Urothelium cell line (cell line): ENCODE measurements at places on chromosomes 5 and 9.
A peak's percentile ranks its signal among the peaks of the same experiment; 100 is the strongest.

DNA sequence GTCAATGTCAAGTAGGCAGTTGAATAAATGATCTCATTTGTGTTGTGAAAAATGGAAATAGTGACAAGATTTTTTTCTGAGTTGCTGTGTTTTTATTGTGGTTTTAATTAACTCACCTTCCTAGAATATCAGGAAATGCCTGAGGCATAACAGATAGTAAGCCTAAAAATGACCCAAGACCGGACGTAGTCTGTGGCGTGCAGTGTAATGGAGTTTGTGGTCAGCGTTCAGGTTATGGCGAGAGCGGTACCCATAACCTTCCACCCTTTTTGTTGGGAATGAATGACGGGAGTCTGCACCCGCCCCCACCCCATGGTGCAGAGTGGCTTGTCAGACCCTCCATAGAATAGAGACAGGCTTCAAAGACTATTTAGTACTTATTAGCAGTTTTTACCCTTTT lies 119.3 kb downstream of the GALNT10 start:
- no peak for DNase-seq

GRCh38 chr5:92504346-92504745 lies 1076.7 kb downstream of the NR2F1-AS1 start:
- DNase-seq, result no peak

DNA sequence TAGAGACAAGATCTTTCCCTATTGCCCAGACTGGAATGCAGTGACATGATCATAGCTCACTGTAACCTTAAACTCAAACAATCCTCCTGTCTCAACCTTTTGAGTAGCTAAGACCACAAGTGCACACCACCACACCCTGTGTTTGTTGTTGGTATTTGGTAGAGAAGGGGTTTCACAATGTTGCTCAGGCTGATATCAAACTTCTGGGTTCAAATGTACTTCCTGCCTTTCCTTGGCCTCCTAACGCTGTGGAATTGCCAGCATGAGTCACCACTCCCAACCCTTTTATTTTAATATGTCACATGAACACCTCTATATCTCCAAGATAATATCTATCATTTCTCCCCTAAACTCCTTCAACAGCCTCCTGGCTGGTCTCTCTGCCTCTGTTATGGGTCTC lies 719.0 kb downstream of the PTPRD start:
- DNase-seq, result no peak

DNA sequence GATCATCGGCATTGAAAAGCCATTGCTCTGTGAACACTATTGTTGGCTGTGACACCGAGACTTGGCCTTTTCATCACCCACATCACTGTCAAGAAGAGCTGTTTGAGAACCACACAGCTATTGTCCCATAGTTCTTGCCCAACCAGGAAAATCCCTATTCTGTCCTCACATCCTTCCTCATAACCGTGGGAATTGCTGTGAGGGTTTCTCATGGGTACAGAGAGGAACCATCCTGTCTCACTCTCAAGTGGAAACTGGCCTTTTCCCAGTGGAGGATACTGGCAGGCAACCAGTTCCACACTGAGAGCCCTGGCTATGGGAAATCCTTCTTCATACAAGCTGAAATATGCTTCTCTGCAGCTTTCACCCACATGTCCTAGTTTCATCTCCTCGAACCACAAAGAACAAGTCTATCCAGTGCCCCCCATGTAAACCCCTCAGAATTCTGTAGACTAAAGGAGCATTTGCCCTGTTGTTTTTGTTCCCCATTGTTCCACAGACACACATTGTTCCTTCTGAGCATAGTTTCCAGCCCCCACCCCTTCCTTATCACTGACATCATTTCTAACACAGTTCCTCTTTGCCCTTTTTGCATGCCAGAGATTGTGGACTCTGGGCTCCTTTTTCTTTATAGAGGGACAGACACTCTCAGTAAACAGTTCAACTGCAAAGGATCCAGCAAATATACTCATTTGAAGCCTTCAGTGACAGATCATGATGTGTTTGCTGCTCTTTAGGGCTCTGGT lies 57.8 kb upstream of the C5orf46 start:
- no peak for DNase-seq

DNA sequence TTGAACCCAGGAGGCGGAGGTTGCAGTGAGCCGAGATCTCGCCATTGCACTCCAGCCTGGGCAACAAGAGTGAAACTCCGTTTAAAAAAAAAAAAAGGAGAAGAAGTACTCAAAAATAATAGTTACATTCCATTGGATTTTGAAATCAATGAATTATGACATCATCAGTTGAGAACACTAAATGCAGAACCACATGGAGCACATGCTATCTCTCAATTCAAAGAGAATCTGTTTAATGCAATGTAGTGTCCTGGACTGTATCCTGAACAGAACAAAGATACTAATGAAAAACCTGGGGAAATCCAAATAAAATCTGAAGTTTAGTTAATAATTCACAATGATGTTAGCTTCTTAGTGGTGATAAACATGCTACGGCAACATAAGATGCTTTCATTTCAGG lies 20.3 kb downstream of the CDC14B start:
- DNase-seq, result no peak

GRCh38 chr5:115379622-115380344 lies 83.3 kb upstream of the CCDC112 start:
- DNase-seq, result peak; percentile 41

- DNase-seq, result no peak
These were observed 27.9 kb upstream of the ANXA2R start for GRCh38 chr5:43068037-43068436.

DNA sequence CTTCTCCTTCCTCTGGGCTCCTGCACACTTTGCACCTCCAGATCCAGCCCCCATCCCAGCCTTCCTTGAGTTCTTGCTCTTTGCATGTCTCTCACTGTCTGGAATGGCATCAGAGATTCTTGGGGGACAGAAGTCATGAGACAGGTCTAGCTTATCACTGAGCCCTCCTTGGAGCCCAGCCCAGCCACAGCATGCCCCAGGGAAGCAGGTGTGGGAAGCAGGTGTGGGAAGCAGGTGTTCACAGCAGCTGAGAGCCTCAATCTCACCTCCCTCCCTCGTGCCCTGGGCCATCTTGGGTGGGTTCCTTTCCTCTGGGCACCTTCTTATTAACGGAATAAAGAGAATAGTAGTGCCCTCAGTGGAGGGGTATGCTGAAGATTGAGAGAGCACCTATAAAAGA lies 27.2 kb downstream of the SLC6A7 start:
- DNase-seq, result no peak

- no peak for DNase-seq
These were observed 1.7 kb downstream of the UBE2D2 start for GRCh38 chr5:139562847-139563246.

- DNase-seq, result no peak
These were observed 35.2 kb downstream of the SARDH start for GRCh38 chr9:133702798-133703590.

DNA sequence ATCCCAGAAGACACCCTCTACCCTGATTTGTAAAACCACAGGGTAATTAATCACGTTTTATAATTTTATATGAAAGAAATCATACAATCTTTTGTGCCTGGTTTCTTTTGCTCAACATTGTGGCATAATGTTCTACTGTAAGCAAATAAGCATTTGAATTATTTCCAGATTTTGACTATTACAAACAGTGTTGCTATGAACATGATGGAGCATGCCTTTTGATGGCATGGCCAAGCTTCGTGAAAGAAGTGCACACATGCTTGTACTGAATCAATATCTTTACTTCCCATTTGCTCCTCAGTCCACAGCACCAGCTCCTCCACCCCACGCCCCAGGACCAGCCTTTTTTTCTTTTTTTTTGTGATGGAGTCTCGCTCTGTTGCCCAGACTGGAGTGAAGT lies 29.9 kb downstream of the ACSL6 start:
- DNase-seq, result no peak

- DNase-seq, result peak; percentile 37
These were observed 9.7 kb downstream of the LECT2 start for GRCh38 chr5:135944967-135945560.

DNA sequence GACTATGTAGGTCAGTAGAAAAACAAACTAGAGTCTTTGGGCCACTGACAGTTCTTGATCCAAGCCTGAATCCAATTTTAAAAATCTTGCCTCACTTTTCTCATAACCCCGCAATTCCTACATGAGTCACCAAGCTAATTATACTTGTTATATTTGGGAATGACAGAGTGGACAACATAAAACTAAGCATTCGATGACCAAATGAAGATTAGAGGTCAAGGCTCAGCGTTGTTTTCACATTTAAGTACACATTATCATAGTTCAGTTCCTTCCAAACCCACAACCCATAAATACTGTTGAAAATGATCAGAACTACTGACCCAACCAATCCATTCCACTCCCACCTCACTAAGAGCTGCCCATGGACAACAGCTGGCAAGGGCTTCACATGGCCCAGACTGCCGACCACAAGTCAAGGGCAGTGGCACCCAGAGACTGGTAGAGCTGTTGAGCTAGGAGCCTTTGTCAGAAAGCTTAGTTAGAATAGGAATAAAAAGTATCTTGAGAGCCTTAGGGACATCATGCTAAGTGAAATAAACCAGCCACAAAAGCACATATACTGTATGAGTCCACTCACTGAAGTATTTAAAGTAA lies 64.2 kb downstream of the MYO10 start:
- DNase-seq, result no peak

DNA sequence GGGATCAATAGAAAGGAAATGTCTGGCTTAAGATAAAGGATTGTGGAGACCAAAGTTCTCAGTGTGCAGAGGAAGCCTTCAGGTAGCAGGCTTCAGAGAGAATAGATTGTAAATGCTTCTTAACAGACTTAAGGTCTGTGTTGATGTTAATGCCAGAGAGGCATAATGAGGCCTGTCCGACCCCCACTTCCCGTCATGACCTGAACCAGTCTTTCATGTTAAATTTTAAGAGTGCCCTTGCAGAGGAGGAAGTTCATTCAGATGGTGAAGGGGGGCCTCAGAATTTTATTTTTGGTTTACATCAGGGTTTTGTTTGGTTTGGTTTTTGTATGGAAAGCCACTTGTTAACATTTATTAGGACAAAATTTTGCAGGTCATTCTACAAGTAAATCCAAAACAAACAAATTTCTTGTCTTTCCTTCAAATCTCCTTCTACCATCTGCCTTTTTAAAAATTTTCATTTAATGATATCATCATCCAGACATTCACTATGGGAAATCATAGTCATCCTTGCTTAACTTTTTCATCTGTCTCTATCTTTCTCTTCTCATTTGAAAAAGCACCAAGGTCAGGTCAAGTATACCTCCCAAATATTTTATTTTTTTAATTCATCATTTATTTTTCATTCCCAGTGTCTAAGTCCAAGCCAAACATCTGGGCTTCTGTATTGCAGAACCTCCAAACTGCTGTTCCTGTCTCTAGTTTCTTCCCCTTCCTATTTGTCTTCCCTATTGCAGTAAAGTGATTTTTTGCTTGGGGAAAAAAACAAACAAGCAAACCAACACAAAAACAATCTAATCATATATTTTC lies 6.9 kb upstream of the ABCA1 start:
- no peak for DNase-seq

GRCh38 chr9:35956651-35957050 lies 1.3 kb downstream of the OR2S2 start:
- no peak for DNase-seq

GRCh38 chr9:94222870-94223269 lies 36.2 kb upstream of the ZNF169 start:
- DNase-seq, result no peak

- DNase-seq, result peak; percentile 29
These were observed 967 bp downstream of the NEURL1B start for GRCh38 chr5:172642051-172642409.

- no peak for DNase-seq
These were observed 457.6 kb downstream of the PLK2 start for GRCh38 chr5:58002323-58002722.

- no peak for DNase-seq
These were observed 63.9 kb downstream of the C9orf152 start for GRCh38 chr9:110143950-110144545.

DNA sequence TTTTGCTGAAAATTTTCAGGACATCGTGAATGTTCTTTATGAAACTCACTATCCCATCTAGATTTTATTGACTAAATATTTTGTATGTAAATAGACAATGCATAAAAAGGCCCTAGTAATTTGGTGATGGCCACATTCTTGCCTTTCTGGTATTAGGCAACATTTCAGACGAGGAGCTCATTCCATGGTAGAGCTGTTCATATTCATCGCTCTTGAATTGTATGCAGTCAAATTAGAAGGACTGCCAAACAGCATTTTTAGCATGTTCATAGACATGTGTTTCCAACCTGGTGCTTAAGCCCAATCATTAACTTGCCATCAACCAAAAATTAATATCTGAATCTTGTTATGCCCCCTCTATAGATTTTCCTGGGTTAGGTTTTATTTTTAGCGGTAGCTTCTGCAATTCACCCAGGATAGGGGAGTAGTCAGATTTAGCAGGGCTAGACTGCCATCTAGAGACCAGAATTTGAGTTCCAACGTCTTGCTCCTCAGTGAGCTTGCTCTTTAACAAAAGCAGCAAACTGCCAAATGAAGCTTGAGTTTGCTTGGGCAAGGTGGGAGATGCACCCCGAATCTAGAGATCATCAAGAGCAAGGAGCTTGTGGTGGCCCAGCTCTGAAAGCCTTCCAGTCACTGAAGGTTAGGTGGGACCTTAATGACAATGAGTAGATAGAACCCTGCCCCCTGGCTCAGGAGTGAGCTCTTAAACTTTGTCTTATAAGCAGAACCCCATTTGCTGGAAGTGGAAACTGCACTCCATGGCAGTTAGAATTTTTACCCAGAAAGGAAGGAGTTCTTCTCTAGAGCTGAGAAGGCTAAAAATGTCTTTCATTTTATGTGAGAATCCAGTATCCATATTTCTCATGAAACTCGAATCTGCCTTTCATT lies 456.2 kb downstream of the RASEF start:
- DNase-seq, result peak; percentile 53

DNA sequence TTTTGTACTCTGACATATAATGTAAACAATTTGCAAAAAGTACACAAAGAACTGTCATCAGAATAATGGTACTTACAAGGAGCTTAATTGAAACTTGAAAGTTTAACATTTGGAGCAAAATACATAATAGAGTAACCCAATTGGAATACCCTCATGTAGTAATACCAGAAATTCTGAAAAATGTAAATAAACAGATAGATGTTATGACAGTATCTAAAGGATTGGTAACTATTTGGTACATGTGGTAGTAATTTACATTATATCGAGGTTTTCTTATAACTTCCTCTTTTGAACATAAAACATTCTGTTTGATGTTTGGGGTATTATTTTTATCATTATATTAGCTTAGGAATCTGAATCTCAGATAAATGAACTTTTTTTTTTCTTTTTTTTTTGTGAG lies 211.7 kb upstream of the ELL2 start:
- DNase-seq, result no peak

DNA sequence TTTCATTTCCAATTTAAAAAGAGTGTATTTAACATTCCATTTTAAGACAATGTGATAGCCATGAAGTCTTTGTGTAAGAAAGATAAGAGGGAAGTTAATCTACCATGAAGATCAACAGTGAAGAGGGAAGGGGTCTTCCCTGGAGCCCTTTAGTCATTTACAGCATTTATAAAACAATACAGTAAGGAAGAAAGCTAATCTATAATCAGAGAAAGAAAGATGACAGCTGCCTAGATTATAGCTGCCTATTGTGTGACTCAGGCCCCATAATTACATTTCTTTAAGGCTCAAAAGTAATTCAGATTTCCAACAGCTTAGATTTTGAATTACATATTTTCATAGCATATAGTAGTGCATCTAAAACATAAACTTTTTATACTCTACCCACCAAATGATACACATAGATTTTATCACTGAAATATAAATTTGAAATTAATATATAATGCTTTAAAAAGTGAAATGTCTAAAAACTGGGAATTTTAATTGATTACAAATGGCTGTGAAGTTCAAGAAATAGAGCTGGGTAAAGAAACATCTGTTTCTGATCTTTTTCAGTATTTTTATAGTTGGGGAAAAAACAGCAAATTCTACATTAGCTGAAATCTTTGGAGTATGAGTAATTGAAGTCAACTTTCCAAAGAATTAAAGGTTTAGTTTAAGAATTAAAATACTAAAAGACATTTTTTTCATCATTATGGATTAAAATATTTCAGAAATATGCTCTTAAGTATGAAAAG lies 89.6 kb downstream of the RIC1 start:
- DNase-seq, result no peak
